Gastrocnemius medialis (tissue), 4 donors: ENCODE measurements at places on chromosomes 3 and 15. TPM values are rescaled to one million over a fixed set of nuclear protein-coding genes. Genes with fewer than 3 reads are reported as not detected.
A peak's percentile ranks its signal among the peaks of the same experiment; 100 is the strongest.

The PLCL2 gene
- total RNA-seq, result 33.4 TPM

The UPK1B gene
- not detected for total RNA-seq

The KBTBD12 gene
- total RNA-seq, result 28.7 TPM

The PIK3R4 gene
- total RNA-seq, result 25.0 TPM

DNA sequence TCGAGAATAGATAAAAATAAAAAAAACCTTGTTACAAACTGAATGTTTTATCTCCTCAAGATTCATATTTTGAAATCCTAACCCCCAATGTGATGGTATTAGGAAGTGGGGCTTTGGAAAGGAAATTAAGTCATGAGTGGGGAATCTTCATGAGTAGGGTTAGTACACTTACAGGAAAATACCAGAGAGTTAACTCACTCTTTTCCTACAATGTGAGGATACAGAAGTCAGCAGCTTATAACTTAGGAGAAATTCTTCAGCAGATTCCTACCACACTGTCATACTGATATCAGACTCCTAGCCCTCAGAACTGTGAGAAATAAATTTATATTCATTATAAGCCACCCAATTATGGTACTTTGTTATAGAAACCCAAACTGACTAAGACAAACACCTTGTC, 453.1 kb downstream of the GBE1 start:
- DNase-seq, result no peak

DNA sequence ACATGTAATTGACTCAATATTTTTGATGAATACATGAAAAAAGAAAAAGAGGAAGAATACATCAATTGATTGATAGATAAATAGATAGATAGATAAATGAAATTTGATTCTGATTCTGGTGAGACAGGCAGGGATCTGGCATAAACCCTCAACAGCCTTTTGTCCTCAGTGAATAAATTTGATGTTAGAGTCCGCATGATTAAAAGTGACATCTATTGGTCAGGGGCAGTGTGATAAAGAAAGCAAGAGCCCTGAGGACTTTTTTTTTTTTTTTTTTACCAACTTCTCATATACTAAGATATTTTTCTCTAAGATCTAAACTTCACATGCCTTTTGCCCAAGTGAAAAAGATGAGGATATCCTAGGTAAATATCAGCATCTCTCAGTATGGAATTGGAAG, 216.4 kb downstream of the LRRC3B start:
- no peak for DNase-seq

DNA sequence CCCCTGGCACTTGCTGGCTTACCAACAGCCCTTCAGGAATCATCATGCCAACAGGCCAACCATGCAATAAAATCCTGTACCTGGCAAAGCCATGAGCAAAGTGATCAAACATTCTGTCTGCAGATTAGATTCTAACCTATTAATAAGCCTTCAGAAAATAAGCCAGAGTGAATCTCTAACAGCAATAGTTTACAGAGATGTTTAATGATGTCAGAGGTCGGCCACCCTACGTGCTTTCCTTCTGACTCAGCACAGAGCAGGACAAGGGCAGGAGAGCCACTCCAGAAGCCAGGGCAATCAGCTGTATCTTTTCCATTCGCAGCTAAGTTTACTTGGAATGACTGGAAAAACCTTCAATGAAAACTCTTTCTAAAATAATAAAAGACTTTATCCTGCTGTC, 13.1 kb downstream of the COL8A1 start:
- DNase-seq, result no peak

DNA sequence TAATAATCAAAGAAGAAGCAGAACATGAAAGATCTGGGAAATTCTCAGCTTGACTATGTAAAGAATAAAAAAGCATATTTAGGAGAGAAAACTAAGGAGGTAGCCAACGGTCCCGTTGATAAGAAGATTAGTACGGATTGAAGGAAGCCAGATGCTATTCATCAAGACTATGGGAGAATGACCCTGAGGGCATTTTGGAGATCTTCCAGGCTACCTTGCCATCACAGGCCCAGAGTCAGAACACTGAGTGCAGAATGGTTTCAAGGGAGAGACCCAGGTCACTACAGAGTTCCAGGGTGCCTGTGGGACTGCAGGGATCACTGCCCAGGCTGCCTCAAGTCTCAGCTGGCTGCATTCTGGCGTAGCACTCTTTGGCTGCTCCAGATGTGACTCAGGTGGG, 752.9 kb upstream of the ARPP21 start:
- no peak for DNase-seq

DNA sequence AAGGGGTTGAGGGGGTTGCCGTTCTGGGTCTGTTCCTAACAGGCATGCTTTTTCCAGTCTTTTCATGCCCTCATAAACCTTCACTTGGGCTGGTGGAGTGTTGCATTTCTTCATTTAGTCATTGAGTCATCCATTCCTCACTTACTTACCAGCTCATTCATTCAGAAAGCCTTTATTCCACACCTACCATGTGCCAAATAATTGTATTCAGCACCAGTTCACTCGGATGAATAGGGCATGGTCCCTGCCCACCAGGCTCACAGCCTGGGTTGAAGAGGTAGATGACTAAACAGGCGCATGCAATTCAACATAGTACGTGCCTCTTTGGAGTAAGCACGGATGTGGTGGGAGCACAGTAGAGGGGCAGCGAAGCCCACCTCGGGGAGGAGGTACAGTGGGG, 35.1 kb upstream of the THSD4 start:
- no peak for DNase-seq

DNA sequence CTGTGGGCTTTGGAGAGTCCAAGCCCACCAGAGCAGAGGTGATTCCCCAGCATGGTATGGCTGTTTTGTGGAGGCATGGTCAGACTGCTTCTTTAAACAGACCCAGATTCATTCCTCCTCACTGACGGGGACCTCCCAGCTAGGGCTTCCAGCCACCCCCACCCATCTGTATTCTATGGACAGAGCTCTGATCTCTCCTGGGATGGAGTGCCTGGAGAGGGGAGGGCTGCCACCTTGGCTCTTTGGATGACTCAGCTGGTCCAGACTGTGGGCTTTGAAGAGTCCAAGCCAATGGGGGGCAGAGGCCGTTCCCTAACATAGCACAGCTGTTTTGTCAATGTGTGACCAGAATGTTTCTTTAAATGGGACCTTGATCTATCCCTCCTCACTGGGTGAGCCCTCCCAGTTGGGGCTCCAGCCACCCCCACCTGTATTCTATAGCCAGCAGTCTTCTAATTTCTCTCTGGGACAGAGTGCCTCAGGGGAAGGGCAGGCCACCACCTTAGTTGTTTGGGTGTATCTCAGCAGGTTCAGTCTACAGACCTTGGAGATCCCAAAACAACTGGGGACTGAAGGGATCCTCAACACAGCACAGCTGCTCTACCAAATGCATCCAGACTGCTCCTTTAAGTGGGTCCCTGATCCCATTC, 122.0 kb upstream of the OSTN start:
- no peak for DNase-seq

- peak; percentile 44 for DNase-seq
Measured at GRCh38 chr3:127606086-127606805, 8.0 kb downstream of the MCM2 start.
